PC-3 (cell line): ENCODE measurements at places on chromosomes 6 and 20. TPM values are rescaled to one million over a fixed set of nuclear protein-coding genes. Genes with fewer than 3 reads are reported as not detected.

The ATAT1 gene
- total RNA-seq, result 4.6 and 6.1 TPM in 2 replicates

DNA sequence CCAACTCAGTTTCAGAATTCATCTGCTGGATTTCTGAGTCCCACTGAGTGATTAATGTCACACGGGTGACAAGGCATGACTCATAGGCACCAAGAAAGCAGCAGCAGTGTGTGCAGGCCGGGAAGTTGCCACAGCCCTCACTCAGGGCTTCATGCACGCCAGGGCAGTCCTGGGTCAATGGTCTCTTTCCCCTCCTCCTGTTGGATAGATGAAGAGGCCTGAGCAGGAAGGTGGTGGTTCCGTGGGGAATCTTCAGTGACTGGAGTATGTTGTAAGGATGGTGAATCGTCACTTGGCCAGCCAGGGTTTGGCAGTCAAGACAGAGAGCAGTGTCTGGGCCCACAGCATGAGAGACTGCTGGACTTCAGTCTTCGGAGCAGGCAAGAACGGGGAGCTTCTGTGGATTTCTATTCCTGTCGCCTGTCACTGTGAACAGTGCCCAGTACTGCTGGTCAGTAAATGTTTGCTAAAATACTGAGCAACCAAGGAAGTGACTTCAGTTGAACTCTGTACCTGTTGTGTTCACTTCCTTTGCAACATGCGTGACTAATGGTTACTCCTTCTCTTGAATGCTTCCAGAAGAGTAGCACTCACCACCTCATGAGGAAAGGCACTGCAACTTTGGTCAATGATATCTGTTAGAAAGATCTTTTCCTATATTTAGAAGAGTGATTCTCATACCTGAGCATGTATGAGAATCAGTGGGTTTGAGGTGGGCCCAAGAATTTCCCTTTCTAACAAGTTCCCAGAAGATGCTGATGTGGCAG, 62.0 kb upstream of the CD93 start:
- peak; percentile 94 for DNase-seq
- H3K27me3 ChIP-seq, result no peaks in the 10 kb centered on the region
- peaks cover 73% of the 10 kb centered on the region for H3K4me1 ChIP-seq

The HLA-DPB1 gene
- not detected in 2 replicates for total RNA-seq

The PAK5 gene
- not detected in 2 replicates for total RNA-seq

DNA sequence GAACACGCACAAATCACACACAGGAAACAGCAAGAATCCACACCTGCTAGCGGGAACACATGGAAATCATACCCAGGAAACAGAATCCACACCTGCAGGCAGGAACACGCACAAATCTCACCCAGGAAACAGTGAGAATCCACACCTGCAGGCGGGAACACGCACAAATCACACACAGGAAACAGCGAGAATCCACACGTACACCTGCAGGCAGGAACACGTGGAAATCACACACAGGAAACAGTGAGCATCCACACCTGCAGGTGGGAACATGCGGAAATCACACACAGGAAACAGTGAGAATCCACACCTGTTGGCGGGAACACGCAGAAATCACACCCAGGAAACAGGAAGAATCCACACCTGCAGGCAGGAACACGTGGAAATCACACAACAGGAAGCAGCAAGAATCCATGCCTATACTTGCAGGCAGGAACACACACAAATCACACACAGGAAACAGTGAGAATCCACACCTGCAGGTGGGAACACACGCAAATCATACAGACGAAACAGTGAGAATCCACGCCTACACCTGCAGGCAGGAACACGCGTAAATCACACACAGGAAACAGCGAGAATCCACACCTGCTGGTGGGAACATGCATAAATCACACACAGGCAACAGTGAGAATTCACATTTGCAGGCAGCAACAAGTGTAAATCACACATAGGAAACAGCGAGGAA, 108.6 kb downstream of the DLL1 start:
- no peaks in the 10 kb centered on the region for H3K36me3 ChIP-seq
- peaks cover 28% of the 10 kb centered on the region for H3K4me1 ChIP-seq
- no peak for DNase-seq
